ENCODE measurements at places on chromosomes 6 and 20.

DNA sequence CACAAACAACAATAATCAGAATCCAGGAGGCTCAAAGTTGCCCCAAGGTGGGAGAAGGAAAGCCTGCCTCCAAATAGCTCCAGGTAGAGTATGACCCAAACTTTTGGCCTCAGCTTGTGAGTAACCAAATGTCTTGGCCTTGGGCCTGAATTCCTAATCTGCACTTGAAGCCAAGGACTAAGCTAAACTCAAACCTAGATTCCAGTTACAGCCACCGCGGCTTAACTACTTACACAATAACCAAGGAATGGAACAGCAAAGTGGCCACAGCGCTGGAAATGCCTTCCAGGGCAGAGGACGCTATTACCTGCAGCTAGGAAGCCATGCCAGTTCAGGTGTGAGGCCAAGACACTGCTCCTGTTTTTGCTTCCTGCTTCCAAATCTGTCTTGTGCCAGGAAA lies 4.6 kb downstream of the NINL start:
- no peak for DNase-seq

DNA sequence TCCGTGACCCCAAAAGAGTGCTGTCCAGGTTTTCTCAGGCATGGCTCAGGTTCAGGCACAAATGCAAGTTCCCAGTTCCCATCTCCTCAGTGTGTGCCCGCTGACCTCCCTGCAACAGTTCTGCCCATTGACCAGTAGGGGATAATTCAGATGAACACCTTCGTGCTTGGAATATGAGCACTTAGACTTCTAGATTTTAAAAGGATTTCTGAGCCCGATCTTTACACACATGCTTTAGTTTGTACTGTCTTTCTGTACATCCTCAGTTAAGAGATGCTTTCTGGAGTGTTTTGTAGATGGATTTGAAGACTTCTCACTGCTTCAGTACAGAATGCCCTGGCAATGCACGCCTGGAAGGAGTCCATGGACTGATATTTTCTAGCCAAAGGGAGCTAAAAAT lies 239.6 kb upstream of the PLCB4 start:
- no peak for DNase-seq

DNA sequence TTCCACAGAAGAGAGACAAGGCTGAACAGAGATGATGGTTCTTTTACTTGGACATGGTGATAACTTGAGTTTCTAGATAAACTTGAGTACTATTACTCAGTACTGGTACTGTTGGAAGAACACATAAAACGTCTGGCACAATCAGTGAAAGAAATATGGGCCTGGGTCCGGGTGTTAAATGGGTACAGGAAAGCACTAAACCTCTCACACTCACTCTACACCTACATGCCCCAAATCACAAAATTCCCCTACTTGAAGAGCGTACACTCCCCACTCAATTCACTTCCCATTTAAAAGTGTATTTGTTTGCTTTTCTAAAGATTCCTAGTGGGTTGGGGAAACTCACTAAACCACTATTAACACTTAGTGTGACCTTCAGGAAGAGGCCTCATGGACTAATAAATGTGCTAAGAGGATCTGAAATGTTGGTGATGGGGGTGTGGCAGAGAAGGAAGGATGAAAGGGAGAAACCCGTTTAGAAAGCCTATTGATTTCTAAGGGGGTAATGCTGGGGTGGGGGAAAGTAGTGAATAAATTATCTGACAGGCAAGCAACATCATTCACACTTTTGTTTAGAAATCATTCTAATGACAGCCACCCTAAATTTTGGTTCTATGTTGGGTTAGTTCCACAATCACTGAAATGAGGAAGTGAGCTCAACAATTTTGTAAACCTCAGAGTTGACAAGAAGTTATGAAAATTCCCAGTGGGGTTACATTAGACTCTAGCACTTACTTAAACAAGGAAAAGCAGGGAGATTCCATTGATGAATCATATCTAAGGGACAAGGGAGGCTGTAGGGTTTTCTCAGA lies 222.6 kb upstream of the MARCKS start:
- DNase-seq, result no peak

- no peak for DNase-seq
These were observed 333.8 kb downstream of the PKHD1 start for GRCh38 chr6:51753635-51754034.

Measured in NCI-H2227 treated with DMSO at 0.1 percent for 48 hours (cell line).